ENCODE measurements at places on chromosomes 12 and 14.

- DNase-seq, result no peak
These were observed 209.1 kb downstream of the CCDC59 start for GRCh38 chr12:82149045-82149444.

- DNase-seq, result no peak
These were observed 7.1 kb downstream of the SETD1B start for GRCh38 chr12:121810833-121811433.

DNA sequence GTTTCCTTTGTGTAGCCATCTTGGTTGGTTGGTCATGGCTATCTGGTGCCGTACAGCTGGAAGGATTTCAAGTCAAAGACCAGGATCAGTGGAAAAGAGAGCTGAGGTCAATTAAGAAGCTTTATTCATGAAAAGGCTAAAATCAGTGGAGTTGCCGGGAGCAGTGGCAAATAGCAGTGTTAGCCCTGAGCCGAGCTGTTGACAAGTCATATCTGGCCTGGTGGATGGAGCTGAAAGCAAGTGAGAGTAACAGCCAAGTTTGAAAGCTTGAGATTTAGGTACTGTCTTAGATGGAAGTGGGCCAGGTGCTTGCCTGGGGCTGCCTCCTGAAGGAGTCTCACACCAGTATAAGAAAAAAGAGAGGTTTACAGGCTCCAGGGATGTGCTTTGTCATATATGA is 9.0 kb downstream of the BATF start:
- DNase-seq, result no peak

DNA sequence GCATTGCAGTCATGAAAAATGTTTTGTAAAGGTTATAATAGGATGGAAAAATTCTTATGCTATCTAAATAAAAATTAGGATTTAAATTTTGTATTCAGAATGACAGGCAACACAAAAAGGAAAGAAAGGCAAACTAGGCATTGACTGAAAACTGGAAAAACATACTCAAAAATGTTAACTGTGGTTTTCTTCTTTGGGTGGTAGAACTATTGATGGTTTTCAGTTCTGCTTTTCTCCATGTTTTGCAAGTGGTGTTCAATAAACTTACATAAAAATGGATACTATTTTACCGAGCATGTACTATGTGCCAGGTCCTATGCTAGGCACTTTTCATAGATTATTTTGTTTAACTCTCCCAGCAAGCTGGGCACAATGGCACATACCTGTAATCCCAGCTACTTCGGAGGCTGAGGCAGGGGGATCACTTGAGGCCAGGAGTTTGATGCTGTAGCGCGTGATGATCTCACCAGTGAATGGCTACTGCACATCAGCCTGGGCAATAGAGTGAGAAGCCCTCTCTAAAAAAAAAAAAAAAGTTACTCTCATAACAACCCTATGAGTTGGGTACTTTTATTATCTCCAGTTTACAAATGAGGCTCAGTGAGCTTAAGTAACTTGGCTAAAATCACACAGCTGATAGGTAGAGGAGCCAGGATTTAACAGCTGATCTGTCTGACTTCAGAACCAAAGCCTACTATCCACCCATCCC is 26.3 kb upstream of the TCP11L2 start:
- no peak for DNase-seq

DNA sequence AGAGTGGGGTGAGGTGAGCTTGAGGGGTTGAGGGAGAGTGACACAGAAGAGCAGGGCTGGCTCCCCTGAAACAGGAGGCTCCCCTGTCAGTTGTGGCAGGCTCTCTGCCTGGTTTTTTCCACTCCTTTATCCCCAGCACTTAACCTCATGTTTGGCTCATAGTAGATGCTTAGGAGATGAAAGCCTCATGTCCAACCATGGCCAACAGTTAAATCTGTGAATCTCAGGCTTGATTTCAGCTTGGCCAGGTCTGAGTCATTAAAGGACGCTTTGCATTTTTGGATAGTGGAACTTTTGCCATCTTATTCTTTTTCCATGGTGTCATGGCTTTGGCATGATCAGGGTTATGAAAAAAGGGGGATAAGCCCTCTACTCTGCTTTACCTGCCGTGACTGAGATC is 117.2 kb downstream of the CACNA1C start:
- no peak for DNase-seq

GRCh38 chr12:70044167-70044566 is 199.1 kb upstream of the CNOT2 start:
- no peak for DNase-seq

GRCh38 chr14:52790756-52791222 is 618 bp downstream of the GNPNAT1 start:
- DNase-seq, result no peak

GRCh38 chr12:14452336-14452735 is 86.9 kb downstream of the ATF7IP start:
- no peak for DNase-seq

GRCh38 chr12:6262211-6262610 is 48.3 kb upstream of the PLEKHG6 start:
- DNase-seq, result no peak

DNA sequence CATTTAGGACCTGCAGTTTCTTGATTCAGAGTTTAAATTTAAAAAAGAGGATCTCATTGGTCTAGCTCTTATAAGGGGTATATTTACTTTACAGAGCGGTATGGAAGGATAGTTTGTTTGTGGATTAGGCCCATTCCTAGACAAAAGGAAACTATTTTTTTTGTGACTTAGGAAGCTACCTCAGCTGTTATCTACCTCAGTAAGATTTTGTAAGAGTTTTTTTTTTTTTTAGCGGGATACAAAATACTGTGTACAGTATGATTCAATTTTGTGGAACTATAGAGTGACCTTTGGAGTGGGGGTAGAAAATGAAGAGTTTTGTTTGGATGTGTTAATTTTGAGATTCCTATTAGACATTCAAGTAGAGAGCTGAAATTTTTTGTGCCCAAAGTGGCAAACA is 104.6 kb upstream of the ATF1 start:
- DNase-seq, result no peak

DNA sequence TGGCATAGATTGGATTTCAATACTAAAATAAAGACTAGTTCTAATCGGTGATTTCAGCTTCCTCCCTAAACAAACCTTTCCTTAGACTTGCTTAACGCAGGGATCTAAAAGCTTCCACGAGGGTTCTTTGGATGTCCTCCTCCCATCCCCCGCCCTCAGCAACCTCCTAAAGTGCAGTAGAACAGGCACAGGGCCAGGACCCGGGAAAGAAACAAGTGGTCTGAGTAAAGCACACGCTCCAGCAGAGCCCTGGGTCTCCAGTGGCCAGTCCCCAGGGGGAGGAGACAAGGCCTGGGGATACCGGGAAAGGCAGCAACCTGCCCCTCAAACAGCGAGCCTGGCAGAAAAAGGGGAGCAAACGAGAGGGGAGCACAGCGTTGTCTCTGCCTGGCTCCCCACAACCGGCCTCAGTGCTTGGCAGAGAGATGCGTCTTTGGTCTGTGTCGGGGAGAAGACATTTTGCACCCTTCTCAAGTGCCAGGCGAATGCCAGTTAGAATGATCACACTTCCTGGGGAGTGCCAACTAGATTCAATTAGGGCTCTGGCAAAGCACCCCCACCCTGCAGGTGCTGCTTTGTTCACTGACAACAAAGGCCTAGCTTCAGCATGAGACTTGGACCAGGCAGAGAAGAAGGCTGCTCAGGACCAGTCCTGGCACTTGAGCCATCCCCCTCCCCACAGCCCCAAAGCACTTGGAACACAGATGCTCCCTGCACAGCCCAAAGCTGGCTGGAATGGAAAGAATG is 17.1 kb upstream of the SLC6A12 start:
- DNase-seq, result no peak

- no peak for DNase-seq
These were observed 233.6 kb upstream of the ARHGAP5 start for GRCh38 chr14:31843361-31844091.

All from T-helper 2 cell treated with Interferon-gamma antibody and Interleukin-4, amounts not matched to agents 5 μg/mL and 100 μg/mL, for 36 hours (primary cell).